ENCODE measurements at places on chromosomes 2 and 18.

DNA sequence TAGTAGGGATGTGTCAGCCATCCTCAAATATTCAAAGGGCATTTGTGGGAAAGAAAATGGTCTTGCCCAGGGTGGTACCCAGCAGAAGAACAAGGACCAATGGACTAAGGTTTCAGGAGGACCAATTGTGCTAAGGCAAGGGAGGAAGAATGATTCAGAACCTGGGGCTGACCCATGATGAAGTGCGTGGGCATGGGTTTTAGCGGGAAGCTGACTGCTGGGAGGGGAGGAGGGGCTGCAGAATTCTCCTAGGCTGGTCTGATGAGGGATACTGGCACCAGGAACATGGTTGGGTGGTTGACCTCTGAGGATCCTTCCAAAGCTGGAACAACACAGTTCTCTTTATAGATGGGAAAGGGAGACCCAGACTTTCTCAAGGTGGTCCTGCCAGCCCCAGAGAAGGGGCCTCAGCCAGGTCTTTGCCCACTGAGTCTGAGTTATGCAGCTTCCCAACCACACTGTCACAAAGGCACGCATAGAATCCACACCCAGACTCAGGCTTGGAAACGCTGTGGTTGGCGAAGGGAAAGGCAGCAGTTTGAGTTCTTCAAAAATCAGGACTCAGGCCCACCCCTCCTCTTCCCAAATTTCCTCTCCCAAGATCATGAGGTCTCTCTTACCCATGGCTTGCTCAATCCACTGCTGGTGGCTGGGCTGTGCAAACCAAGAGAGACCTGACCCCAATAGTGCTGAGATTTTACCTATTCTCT is 37.3 kb downstream of the MARCO start:
- H3K36me3 ChIP-seq = no peaks in the 10 kb centered on the region
- no peak for DNase-seq
- H3K27ac ChIP-seq = no peak overlapping the region
- H3K4me3 ChIP-seq = no peak overlapping the region

- no peak overlapping the region for H3K4me3 ChIP-seq
- DNase-seq = no peak
- no peaks in the 10 kb centered on the region for H3K27me3 ChIP-seq
- H3K36me3 ChIP-seq = no peaks in the 10 kb centered on the region
Observed at GRCh38 chr2:151638191-151638933, 95.9 kb downstream of the NEB start.

DNA sequence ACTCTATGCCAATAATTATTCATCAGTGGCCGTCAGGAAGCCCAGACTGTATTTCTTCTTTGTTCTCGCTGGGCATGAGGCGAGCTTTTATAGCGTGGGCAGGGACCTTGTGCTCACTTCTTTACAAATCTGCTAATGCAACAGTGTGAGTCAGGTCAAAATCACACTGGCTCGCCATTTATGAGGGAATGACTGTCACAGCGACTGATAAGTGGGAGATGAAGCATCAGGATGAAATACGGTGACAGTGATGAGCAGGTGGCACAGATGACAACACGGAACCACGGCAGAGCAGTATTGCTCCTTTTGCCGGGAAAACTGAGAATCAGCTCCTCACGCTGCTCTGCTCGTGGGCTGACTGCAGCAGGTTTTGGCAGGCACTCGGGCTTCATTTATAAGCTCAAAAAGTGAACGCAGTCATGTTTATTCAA is 20.5 kb downstream of the TYMS start:
- H3K27me3 ChIP-seq = no peaks in the 10 kb centered on the region
- DNase-seq = no peak
- no peak overlapping the region for H3K4me3 ChIP-seq
- H3K4me1 ChIP-seq = no peaks in the 10 kb centered on the region
- H3K36me3 ChIP-seq = peaks cover 87% of the 10 kb centered on the region
- no peak overlapping the region for H3K27ac ChIP-seq

DNA sequence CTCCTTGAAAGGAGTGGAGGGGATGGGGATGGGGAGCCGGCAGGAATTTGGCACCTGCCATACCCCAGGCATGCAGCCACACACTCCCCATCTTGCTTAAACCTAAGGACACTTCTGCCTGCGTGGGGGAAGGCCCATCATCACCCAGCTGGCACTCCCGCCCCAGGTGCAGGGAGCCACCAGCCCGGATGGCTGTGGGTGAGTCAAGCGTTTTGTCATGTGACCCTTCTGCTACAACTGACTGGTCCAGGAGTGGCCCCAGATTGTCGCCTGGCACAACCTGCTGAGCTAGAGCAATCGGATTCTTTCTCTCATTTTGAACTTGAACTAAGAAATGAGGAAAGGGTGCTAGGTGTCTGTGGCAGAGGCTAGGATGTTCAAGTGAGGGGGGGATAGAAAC is 61.3 kb downstream of the TSN start:
- no peak overlapping the region for H3K27ac ChIP-seq
- H3K27me3 ChIP-seq = no peaks in the 10 kb centered on the region

GRCh38 chr2:225022188-225022587 is 20.1 kb downstream of the DOCK10 start:
- H3K27me3 ChIP-seq = no peaks in the 10 kb centered on the region
- peaks cover 20% of the 10 kb centered on the region for H3K4me1 ChIP-seq
- DNase-seq = no peak
- H3K4me3 ChIP-seq = no peak overlapping the region
- no peak overlapping the region for H3K27ac ChIP-seq

GRCh38 chr2:9336241-9336575 is 87.1 kb downstream of the ITGB1BP1 start:
- H3K27me3 ChIP-seq = no peaks in the 10 kb centered on the region
- peaks cover 6% of the 10 kb centered on the region for H3K36me3 ChIP-seq
- no peak for DNase-seq
- H3K27ac ChIP-seq = no peak overlapping the region
- H3K4me3 ChIP-seq = no peak overlapping the region

GRCh38 chr18:7307030-7307429 is 76.1 kb downstream of the LRRC30 start:
- no peak overlapping the region for H3K4me3 ChIP-seq
- DNase-seq = no peak
- H3K4me1 ChIP-seq = no peaks in the 10 kb centered on the region
- H3K27ac ChIP-seq = no peak overlapping the region

DNA sequence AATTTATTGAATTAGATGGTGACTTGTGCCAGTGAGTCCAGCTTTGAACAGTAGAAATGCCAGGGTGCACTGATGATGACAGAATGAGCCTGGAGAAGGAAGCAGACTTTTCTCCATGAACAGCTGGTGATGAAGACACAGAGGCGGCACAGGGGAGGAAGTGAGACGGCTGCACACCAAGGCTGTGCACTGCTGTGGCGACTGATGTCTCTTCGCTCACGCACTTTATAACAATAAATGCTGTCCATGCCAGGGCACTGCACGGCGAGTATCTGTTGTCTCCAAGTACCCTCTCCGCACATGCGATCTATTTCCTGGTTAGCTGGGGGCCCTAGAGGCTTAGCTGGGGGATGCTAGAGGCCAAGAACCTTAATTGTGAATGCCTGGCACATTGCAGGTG is 175.2 kb downstream of the TMEM200C start:
- no peaks in the 10 kb centered on the region for H3K27me3 ChIP-seq
- no peaks in the 10 kb centered on the region for H3K4me1 ChIP-seq
- no peak overlapping the region for H3K4me3 ChIP-seq
- no peaks in the 10 kb centered on the region for H3K36me3 ChIP-seq
- DNase-seq = no peak
- no peak overlapping the region for H3K27ac ChIP-seq

- no peak for DNase-seq
- peaks cover 8% of the 10 kb centered on the region for H3K36me3 ChIP-seq
- H3K27ac ChIP-seq = no peak overlapping the region
- no peak overlapping the region for H3K4me3 ChIP-seq
- no peaks in the 10 kb centered on the region for H3K27me3 ChIP-seq
Observed at GRCh38 chr18:22977847-22978701, 44.9 kb downstream of the RBBP8 start.

- H3K36me3 ChIP-seq = no peaks in the 10 kb centered on the region
- peaks cover 28% of the 10 kb centered on the region for H3K4me1 ChIP-seq
- H3K27me3 ChIP-seq = no peaks in the 10 kb centered on the region
- peak; percentile 77 for DNase-seq
- no peak overlapping the region for H3K4me3 ChIP-seq
Observed at GRCh38 chr18:62450546-62451410, 72.0 kb upstream of the ZCCHC2 start.

GRCh38 chr18:40049716-40050115 is 1905.3 kb upstream of the PIK3C3 start:
- H3K4me3 ChIP-seq = no peak overlapping the region
- H3K4me1 ChIP-seq = no peaks in the 10 kb centered on the region

- H3K27ac ChIP-seq = no peak overlapping the region
- H3K4me1 ChIP-seq = peaks cover 6% of the 10 kb centered on the region
- no peak for DNase-seq
- H3K27me3 ChIP-seq = no peaks in the 10 kb centered on the region
Observed at GRCh38 chr2:54655046-54655809, 68.2 kb upstream of the EML6 start.

DNA sequence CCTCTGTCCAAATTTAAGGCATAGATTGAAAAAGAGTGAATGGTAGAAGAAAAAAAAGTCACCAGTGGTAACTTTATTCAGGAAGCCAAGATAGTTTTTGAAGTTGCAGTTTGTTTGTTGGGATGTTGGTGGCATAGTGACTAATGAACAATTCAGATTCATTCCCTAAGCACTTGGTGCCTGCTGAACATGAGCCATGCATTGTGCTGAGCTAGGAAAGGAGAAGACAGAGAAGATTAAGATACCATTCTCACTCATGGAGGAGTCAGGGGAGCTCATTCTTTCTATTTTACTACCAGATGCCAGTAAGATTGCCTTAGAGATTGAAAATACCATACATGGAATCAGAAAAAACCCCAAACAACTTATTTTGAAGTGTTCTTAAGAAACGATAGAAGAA is 25.1 kb downstream of the MEIS1 start:
- DNase-seq = no peak
- H3K36me3 ChIP-seq = peaks cover 18% of the 10 kb centered on the region
- H3K27ac ChIP-seq = no peak overlapping the region
- peaks cover 64% of the 10 kb centered on the region for H3K4me1 ChIP-seq

DNA sequence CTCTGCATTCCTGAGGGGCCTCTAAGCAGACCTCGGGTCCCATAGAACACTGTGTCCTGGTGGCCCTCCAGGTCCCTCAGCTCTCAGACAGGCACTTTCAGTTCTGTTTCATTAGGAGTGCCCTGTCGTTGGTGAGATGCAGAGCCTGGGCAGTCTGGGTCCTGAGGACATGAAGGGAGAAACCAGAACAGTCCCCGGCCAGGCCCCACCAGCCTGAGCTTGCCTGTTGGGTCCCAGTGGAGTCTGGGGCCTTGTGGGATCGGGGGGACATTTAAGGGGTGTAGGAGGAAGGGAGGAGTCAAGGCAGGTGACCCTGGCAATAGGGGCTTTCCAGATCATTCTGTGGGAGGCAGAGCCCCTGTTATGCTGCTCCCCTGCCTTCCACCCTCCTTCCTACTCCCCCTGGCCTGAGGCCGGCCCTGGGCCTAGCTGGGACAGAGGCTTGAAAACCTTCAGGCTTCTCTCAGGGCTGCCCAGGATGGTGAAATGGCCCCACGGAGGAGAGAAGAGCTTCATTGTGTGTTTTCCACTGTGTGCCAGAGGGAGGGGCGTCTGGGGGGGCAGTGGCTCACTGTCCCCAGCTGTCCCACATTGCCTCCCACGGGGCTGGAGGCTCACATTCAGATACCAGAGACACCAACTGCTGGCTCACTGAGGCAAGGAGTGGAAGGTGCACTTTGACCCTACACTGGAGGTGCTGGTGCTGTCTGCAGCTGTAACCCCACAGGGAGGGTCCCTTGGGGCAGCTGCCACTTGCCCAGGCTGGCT is 26.6 kb upstream of the CATIP start:
- no peaks in the 10 kb centered on the region for H3K27me3 ChIP-seq
- H3K27ac ChIP-seq = peak overlapping the region; percentile 76
- no peak overlapping the region for H3K4me3 ChIP-seq
- no peaks in the 10 kb centered on the region for H3K36me3 ChIP-seq
- DNase-seq = peak; percentile 65
- peaks cover 77% of the 10 kb centered on the region for H3K4me1 ChIP-seq

- H3K4me3 ChIP-seq = no peak overlapping the region
- H3K27me3 ChIP-seq = peaks cover 22% of the 10 kb centered on the region
- peaks cover 9% of the 10 kb centered on the region for H3K4me1 ChIP-seq
- no peak for DNase-seq
- no peaks in the 10 kb centered on the region for H3K36me3 ChIP-seq
Observed at GRCh38 chr2:169765523-169765922, 31.9 kb downstream of the KLHL23 start.

DNA sequence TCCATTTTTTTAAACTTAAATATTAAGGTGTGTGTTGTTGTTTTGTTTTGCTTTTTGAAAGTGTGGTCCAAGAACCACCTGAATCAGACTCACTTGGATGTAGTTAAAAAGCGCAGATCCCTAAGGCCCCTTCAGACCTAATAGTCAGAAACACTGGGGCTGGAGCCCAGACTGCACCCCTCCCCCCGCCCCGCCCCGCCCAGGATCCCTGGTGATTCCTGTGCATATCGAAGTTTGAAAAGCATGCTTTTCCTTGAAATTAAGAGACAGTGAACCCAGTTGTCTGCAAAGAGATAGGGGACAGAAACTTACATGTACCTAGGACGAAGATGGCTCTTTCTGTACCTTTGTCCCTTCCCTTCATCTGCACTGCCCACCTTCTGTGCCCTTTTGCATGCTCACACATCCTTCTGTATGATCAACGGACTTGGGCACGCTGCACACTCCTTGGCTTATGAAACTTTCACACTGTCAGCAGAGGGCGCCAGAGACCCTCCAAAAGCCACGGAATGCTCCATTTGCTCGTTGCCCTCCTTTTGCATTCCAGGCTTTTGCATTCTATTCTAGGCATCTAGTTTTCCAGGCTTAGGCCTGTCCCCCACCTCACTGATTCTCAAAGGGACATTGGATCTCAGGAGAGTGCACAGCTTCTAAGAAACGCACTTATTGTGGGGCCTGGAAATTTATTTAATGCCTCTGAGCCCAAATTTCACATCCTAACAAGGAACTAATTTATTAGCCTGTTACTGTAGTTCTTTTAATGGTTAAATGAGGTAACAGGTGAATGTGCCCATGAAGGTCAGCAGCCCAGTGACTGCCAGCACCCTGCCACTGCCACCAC is 32.8 kb upstream of the SLC14A1 start:
- peaks cover 7% of the 10 kb centered on the region for H3K4me1 ChIP-seq
- H3K27ac ChIP-seq = no peak overlapping the region
- H3K27me3 ChIP-seq = no peaks in the 10 kb centered on the region
- no peaks in the 10 kb centered on the region for H3K36me3 ChIP-seq

- H3K4me3 ChIP-seq = no peak overlapping the region
- DNase-seq = no peak
- H3K4me1 ChIP-seq = peaks cover 9% of the 10 kb centered on the region
- peaks cover 45% of the 10 kb centered on the region for H3K36me3 ChIP-seq
- no peak overlapping the region for H3K27ac ChIP-seq
Observed at GRCh38 chr2:207616185-207616584, 9.0 kb downstream of the METTL21A start.

- peaks cover 4% of the 10 kb centered on the region for H3K4me1 ChIP-seq
- DNase-seq = no peak
- H3K4me3 ChIP-seq = no peak overlapping the region
- no peak overlapping the region for H3K27ac ChIP-seq
- no peaks in the 10 kb centered on the region for H3K36me3 ChIP-seq
Observed at GRCh38 chr2:104375206-104375605, 478.7 kb upstream of the POU3F3 start.

GRCh38 chr2:8494151-8494550 is 187.7 kb upstream of the ID2 start:
- DNase-seq = no peak
- H3K4me1 ChIP-seq = peaks cover 24% of the 10 kb centered on the region
- no peaks in the 10 kb centered on the region for H3K36me3 ChIP-seq
- no peaks in the 10 kb centered on the region for H3K27me3 ChIP-seq
- H3K4me3 ChIP-seq = no peak overlapping the region

- H3K36me3 ChIP-seq = peaks cover 4% of the 10 kb centered on the region
- no peak overlapping the region for H3K4me3 ChIP-seq
- no peak overlapping the region for H3K27ac ChIP-seq
- no peak for DNase-seq
- no peaks in the 10 kb centered on the region for H3K27me3 ChIP-seq
Observed at GRCh38 chr18:778194-778927, 33.7 kb downstream of the YES1 start.
